Foreskin keratinocyte (primary cell): ENCODE measurements at places on chromosomes 4 and X.

DNA sequence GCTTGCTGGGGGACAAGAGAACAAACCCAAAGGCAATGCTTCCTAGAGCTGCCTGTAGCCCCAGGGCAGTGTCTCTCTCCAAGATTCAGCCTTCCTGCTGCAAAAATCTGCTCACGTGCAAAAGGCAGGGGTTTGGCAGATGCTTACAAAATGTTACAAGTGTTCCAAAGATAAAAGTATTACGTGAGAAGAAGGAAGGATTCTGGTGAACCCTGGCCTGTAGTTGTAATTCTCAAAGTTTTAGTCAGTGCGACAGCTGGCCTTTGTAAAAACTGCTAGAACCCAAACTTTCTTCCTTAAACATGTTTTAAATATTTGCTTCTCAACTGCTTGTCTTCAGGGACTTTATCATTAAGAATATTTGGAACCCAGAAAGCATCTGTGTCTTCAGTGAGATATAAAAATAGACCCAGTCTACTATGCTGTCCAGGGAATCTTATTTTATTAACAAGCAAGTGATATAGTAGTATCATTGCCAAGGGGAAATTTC, 232.3 kb downstream of the FRMPD4 start:
- DNase-seq = no peak

DNA sequence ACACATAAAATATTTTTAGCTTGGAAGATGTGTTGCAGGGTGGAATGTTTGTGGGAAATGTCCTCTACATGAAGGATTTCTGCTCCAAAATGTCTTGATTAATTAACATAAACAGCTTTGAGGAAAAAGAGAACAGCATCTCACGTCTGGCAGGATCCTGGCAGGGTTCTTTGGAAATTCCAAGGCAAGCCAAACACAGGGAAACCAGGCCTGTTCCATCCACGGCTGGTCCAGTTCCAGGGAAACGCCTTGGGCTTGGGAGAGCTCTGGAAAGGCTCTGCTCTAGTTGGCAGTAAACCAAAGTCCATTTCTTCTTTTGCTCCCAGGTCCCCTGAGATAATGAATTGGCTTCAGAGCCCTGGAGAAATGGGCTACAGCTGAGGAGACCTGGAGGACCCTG, 42.4 kb upstream of the GAB1 start:
- no peak for DNase-seq

- no peak for DNase-seq
Observed at GRCh38 chr4:173498023-173498422, 32.0 kb downstream of the HAND2 start.

DNA sequence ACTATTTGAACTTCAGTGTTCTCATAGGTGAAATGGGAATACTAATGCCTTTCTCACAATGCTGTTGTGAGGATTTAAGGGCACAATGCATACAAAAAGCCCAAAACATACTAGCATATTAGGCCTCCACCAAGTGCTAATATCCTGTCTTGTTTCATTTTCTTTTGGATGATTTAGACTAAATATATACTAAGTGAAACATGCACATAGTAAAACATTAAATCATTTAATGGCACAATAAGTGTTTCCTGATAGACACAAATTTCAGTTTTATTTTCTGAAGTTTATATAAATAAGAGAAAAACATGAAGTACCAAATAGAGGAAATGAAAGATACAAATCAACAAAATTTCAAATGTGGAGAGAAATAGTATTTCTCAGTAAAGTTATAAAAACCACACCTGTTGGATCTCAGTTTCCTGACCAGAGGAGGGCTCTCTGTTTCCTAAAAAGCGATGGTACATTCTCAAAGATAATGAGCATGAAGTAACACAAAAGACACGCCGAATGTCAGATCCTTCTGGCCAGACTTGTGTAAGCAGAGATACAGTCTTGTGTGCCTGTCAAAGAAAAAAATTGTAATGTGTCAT, 25.1 kb downstream of the DDX60 start:
- DNase-seq = no peak

- DNase-seq = no peak
Observed at GRCh38 chr4:107828315-107829090, 3.8 kb downstream of the SGMS2 start.

- no peak for DNase-seq
Observed at GRCh38 chrX:16451334-16451733, 198.6 kb upstream of the S100G start.

- no peak for DNase-seq
Observed at GRCh38 chr4:143360838-143361625, 24.4 kb downstream of the GAB1 start.

- no peak for DNase-seq
Observed at GRCh38 chr4:117225471-117225870, 140.1 kb upstream of the TRAM1L1 start.

GRCh38 chr4:175440786-175441185, 371.3 kb downstream of the GPM6A start:
- DNase-seq = no peak

DNA sequence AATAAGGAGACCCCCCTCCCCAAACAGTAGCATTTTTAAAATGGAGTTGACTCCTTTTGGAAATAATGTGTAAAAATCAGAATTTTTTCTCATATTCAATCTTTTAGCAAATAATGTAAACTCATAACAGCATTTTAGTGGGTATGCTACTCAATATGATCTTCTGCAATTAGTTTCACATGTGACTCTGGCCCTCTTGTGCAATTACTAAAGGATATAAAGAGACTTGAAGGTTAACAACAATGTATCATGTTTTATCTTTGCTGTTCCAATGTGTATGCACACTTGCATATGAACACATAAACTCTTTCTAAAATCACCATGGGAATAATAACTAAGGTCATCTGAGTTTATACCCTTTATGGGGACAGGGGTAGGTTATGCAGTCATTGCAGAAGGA, 39.9 kb upstream of the RXFP1 start:
- no peak for DNase-seq

DNA sequence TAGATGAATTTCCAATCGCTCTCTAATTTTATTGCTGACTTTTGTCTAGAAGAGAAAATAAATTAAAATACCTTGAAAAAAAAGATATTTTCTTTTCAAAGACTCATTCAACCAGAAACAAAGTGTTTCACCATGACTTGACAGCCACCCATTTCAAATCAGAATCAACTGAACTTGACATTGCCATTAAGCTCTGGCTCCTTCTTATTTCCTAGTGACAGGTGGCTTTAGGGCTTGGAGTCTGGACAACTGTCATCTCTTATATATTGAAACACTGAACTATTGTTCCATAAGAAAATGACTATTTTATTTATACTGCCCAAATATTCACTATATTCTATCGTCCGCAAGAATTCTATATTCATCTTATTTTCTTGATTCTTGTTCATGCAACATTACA, 229.2 kb downstream of the SLC39A8 start:
- no peak for DNase-seq

DNA sequence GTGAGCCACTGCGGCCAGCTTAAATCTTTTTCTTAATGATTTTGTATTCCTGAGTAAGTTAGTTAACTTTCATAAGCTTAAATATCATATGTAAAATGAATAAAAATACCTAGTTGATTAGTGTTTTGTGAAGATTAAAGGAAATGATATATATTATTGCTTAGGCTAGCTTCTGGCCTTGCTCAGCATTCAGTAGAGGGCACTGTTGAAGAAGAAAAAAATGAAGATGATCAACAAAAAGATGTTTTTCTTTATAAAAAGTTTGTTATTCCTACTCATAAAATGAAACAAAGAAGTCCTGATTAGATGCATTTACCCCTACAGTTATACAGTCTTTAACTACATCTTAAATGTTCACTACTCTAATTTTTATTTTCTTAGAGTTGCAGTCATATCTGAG, 797.7 kb downstream of the RAPGEF2 start:
- no peak for DNase-seq

GRCh38 chr4:82561786-82562563, at the start of gene TMEM150C:
TMEM150C (minus strand) TSS chr4:82561988; CDS start chr4:82504657, 57,331 bp downstream.
- DNase-seq = peak; percentile 2

DNA sequence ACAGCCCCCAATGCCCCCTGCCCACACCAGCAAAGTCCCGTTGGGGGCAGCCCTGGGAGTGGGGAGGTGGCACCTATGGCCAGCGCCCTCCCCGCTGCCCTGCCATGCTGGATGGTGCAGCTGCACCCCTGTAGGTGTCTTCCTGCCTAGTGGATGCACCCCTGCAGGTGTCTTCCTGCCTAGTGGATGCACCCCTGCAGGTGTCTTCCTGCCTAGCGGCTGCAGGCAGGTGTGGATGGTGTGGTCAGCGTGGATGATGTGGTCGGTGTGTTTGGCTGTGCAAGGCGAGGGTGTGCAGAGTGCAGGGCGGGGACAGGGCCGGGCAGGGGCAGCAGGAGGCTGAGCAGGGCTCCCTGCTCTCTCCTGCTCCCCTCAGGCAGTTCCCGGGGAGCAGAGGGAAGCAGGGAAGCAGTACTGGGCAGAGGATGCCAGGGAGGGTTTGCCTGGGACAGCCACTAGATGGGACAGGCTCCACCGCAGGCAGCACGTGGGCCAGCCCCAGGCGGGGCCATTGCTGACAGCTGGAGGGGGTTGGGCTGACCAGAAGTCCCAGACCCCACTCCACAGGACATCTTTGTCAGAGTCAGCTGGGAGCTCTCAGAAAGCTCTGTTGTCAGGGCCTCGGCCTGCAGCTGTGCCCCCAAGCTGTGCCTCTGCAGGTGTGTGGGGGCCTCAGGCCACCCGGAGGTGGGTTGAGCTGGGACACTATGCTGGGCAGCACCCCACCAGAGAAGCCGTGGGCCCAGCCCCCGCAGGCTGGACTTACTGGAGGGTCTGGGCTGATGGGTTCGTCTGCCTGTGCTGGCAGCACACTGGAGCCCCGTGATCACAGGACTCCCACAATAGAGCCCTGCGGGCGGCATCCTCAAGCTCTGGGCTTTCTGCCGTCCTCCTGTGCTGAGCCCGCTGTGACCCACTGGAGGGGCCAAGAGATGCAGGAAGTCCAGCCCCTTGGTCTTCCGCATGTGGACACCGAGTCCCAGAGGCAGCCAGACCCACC, 23.7 kb downstream of the DOK7 start:
- no peak for DNase-seq

DNA sequence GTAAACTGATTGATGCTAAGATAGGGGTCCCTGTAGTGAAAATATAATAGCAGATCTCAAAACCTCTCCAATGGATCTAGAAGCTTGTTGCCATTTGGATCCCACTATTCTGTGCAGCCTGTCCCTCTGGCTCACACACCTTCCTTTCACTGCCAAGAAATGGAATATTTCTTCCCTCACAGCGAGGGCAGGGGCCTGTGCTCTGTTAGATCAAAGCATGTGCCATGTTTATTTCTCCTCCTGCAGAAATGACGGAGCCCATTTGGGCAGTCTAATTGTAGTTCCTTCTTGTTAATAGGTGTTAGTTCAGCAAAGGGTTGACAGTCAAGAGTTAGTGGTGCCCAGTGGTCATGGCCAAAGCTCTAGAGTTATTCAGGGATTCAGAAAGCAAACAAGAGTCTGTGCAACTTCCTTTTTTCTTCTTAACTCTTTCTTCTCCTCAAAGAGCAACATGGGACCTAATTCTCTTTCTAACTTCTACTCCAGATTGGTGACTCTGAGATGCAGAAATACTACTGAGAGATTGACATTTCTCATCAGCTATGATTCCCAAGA, 106.8 kb downstream of the STOX2 start:
- no peak for DNase-seq

DNA sequence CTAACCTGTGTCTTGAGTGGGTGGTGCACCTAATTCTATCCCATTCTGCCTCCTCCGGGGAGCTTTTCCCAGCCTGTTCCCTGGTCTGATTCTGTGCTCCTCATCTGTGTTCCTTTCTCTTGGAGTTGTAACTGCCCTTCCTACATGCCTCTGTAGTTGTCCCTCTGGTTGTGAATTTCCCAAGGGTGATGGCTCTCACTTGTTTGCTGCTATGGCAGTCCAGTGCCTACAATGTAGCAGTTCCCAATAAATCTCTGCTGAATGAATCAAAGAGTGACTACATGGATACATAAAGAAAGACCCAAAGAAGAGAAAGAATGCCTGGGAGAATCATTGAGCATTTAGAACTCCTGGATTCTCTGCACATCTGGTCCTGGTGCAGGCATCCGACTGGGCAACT, 141.6 kb downstream of the HS3ST1 start:
- DNase-seq = no peak

DNA sequence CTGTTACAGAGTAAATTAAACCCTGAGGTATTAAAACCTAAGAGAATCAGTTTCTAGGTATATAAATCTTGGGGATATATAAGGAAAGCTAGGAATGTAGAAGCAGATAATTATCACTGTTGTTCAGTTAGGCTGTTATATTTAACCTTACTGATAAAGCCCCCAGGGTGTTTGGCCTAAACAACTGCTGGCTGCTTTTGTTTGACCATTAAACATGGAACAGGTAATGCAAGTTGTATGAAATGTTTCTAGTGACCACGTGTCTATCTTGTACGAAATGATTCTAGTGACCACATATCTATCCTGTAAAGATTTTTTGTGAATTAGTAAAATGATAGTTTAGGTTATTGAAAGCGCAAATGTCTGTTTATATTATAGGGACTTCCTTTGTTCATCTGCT, 52.6 kb downstream of the SGMS2 start:
- DNase-seq = no peak

DNA sequence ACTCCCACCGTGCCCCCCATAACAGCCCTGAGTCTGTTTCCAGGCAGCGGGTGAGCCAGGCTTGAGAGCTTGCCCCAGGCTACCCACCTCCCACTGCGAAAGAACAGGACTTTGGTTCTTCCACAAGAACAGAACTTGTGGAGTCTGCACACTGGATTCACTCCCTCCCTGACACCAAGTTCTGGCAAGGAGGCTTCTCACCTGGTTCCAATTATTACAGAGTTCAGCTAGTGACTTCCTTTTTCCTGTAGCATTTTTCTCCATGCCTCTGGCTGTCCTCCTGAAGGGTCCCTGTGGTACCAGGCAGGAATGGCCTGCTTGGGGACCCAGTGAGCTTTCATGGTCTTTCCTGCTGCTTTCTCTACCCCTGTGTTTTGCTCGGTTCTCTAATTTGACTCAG, 208.6 kb upstream of the SFRP2 start:
- DNase-seq = no peak

DNA sequence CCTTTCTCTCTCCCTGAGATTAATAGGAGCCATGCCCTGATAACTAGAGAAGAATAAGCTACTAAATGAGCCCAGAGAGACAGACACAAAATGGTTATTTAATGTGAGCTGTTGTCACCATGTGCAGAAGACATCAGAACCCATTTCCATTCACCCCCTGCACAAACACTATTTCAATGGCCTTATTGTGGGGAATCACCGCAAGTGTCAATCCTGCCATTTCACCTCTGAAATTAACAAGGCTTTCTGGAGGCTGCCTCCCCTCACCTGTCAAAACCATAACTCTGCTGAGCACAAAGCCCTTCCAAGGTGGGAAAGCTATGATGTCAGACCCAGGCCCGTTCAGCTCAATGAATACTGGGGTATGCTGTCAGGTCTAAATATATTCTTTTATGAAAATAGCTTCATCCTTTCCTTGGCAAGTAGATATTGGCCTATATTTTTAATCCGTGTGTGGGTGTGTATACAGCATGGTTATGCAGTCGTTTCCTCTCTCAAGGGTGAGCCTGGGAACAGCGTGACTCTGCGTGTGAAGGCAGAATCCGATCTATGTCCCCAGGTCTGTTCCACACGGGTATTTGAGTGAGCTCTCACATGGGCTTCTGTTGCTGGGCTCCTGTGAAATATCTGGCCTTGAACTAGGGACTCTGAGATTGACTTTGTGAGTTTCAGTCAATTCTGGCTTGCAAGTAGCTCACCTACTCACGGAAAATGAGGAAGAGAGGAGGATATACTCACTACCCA, 266.3 kb downstream of the FBXW7 start:
- DNase-seq = no peak
